ENCODE measurements at places on chromosomes 7 and 10.

- no peak for DNase-seq
These were observed 229.3 kb upstream of the PRSS58 start for GRCh38 chr7:142487124-142487523.

- no peak for DNase-seq
These were observed 4.5 kb upstream of the DNMBP start for GRCh38 chr10:100014071-100014762.

DNA sequence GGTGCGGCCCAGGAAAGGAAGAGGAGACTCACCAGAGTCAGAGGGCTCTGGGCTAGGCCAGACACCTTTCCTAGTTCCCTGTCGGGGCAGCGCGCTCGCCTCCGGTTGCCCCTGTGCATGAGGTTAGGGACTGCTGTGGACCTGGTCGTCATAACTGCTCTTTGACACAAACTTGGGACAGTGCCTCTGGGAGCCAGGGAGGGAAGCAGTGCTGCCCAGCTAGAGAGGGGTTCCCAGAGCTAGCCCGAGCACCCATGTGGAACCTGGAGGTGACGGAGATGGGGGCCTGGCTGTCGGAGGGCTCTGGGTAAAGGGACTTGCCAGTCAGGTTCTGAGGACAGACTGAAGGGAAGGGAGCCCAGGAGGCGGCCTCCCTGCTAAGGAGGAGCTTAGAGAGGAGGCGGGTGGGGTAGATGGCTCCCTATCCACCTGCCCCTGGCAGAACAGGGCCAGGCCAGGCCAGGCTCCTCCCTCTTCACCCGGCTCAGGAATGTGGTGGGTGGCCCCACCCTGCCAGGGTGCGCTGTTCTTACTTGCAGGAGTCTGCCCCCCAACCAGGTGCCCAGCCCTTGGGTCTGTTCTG is 29.7 kb downstream of the AGAP3 start:
- DNase-seq = no peak

DNA sequence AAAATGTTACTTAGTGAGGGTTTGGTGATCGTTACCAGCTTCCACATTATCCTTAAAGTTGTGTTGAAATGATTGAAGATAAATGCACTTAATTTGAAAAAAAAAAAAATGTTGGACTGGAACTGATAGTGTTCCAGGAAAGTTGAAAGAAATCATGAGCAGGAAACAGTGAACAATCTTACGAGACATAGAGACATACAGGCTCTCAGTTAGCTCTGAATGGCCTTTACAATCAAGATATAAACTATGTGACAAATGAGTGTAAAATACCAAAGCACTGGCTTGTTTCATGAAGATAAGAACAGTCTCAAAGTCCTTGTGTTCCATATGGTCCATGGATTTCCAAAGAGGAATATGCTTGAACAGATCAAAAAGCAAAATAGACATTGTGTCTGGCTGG is 430.1 kb upstream of the ETV1 start:
- no peak for DNase-seq

DNA sequence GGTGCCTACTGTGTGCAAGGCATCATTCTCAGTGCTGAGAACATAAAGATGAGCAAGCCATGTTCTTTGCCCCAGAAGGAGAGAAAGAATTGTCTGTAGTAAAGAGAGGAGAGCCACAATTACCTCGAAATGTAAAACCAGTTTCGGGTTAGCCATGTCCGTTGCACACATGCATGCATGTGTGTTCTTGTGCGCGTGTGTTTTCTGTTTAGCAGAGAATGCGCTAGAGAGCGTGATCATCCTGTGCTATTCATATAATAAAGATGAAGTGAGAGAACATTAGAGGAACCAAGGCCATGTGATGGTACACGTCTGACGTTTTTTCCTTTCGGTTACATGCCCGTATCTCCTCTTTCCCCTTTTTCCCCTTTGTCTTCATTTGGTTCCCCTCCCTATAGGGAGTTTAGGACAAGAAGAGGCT is 158.2 kb downstream of the CELF2 start:
- no peak for DNase-seq

GRCh38 chr7:130926001-130926691 is 192.1 kb upstream of the KLF14 start:
- no peak for DNase-seq

DNA sequence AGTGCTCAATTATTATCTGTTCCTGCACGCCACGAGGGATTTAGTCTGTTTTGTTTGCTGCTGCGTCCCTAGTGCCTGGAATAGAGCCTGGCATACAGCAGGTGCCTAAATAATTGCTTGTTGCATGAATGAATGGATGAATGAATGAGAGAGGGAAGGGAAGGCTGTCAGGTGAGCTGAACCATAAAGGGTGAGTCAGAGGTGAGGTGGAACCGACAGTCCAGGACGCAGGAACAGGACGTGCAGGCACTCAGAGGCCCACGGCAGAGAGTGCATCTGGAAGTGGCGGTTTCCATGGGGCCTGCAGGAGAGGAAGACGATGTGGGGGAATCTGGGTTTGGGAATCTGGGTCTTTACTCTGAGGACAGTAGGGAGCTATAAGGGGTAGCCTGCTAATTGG is 17.7 kb upstream of the PPIF start:
- no peak for DNase-seq

GRCh38 chr10:112424651-112425050 is 22.1 kb downstream of the ZDHHC6 start:
- DNase-seq = no peak

DNA sequence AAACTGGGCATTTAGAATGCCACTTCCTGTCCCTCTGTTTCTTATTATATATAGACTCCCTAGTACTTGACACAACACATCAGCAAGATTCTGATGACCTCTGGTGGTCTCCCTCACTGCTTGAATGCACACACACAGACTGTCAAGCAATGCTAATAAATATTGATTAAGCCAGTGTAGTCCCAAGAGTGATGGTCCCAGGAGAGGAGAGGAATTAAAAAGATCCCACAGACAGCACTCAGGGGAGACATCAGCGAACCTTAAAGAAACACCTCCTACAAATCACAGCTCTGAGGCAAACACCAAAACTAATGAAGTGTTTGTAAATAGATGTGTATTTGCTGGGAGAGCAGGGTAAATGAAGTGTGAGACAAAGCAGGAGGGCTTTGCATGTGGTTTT is 1291.2 kb downstream of the XPNPEP1 start:
- DNase-seq = no peak

DNA sequence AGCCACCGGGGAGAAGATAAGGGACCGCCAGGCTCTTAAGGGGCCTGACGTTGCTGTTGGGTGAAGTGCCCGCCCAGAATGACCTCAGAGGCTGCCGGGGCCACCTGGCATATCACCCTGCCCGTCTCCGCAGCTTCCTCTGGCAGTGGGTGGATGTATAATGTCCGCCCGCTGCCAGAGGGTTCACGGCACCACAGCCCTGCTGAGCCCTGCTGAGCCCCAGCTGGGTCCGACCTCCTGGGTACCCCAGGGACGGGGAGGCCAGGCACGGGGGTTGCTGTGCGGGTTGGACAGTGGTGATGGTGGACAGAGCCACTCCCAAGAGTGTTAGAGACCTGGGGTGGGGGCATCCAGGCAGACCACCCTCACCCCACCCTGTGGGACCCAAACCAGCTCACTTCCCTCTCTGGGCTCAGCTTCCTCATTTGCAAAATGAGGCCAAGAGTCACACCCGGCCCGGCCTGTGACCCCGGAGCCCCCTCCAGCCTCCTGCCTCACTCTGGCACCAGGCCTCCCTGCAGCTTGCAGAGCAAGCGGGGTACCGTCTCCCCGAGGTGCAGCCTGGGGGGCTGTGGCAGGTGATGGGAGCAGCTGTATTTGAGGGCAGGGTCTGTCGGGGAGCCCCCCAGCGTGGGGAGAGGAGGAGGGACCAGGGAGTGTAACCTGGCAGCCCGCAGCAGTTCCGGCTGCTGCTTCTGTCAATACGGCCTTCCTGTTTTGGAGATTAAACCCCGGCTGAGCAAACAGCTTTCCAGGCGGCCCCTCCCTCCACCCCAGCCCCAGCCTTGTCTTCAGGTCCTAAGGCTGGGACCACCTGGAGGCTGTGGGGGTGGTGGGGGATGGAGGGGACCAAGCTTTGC is 8.4 kb upstream of the LFNG start:
- DNase-seq = no peak

- DNase-seq = no peak
These were observed 55.0 kb downstream of the TRIM24 start for GRCh38 chr7:138515001-138515528.

- DNase-seq = no peak
These were observed 100.1 kb downstream of the GRB10 start for GRCh38 chr7:50682573-50682972.

DNA sequence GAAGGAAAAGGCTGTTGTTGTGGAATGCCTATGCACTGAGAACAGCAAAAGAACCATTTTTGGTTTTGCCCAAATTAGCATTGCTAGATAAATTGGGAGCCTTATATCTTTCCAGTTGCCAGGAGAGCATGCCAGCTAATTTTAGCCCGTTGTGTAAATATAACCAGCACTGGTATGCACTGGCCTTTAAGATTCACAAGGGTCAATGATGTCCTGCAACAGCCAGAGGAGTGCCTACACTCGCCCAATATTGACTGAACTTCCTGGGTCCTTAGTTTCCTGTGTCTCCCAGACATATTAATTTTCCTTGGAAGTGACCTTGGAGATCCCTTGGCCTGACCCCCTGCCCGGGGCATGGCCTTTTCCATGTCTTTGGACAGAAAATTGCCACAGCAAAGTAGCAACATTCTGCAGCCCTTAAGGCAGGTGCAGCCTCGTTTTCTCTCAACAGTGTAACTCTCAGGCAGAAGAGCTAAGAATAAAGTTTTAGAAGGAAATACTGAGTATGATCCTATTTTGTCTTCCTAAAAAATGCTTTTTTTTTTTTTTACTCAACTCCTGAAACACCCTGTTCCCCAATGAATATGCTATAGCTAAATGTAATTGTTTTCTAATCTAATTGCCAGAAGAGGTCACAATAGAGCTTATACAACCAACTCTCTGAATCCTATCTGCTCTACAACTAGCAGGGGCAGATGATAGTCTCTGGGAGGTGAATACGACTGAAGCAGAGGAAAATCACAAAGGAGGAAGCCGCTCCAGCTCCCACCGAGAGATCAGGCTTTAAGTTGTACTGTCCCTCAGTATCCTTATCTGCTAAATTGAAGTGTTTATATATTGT is 131.9 kb upstream of the PCGF5 start:
- no peak for DNase-seq

GRCh38 chr10:44400541-44400940 is 15.6 kb upstream of the CXCL12 start:
- no peak for DNase-seq

- DNase-seq = no peak
These were observed 2.2 kb downstream of the IFT22 start for GRCh38 chr7:101319401-101319800.

GRCh38 chr7:151091431-151091830 is 5.2 kb downstream of the AGAP3 start:
- peak; percentile 52 for DNase-seq

DNA sequence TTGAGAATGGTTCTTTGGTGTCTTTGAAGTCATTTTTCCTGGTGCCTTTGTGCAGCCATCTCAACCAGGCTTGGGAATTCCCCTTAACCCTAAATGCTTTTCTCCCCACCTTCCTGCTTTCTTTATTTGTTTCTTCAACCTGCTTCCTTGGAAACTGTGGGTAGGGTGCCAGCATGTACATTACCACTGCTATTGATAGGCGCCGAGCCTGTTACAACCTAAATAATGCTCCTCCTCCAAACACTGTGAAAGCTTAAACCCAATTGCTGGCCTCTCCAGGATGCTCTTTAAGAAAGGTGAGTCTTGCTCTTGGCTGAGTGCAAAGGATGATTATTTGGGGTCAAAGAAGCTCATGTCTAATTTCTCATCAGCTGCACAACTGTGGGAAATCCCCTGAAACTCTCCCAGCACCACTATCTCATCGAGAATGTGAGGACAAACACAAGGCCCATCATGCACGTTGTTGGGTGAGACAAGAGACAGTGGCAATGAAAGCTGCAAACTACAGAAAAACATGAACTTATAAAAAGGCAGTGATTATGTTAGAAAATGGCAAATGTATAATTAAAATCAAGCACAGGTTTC is 285.5 kb upstream of the IGFBP3 start:
- no peak for DNase-seq
